ENCODE measurements at places on chromosomes 3 and 15. TPM values are rescaled to one million over a fixed set of nuclear protein-coding genes. Genes with fewer than 3 reads are reported as not detected.

DNA sequence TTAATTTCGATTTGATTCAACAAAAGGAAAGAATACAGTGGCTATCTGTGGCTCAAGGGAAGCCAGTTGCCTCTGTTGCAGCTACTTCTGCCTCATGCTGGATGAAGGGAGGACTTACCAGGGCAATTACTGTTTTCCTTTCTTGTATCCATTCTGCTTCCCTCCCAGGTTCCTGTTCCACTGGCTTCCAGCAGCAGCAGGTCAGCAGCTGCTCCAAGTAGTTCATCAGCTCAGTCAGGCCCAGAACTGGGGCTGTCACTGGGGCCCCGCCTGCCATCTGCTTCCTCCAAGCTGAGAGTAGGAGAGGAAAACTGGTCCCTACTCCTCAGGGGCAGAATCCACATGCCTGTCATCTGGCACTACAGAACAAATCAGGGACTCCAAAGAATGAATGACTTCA lies 48.6 kb upstream of the ULK4 start:
- DNase-seq, result no peak

The CCR1 gene
- not detected for total RNA-seq

The ABCC5 gene
- 38.5 TPM for total RNA-seq

The GABRR3 gene
- not detected for total RNA-seq

DNA sequence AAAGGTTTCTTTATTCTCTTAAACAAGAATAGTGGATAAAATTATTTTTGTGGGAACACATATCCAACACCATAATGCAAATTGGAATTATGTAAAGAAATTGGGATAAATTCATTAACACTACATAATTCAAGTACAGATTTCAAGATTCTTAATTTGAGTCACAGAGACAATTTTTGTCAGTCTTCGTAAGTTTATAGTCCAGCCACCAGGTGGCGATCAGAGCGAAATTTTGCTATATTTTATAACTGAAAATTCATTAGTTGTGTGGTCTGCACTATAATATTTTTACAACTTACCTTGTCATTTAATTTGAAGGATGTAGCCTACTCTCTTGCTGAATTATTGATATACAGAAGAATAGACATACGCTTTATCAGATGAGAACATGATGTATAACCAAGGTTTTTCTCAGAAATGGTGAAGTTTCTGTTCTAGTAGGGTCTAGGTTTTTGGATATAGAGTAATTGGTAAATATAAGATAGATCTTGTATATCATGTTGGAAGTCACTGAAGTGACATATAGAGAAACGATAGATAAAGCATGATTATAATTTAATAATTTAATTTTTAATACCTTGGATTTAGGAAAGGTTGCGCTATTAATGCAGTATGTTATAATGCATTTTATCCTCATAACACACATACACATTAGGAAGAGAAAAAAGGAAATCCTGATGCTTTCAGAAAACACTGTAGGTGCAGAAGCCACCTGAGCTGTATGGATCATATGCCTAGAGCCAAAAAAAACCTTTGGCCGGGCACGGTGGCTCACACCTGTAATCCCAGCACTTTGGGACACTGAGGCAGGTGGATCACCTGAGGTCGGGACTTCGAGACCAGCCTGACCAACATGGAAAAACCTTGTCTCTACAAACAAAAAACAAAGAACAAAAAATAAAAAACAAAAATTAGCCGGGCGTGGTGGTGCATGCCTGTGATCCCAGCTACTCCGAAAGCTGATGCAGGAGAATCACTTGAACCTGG lies 31.7 kb downstream of the PLSCR4 start:
- peak; percentile 40 for DNase-seq

The GOLGA8T gene
- 0.54 TPM for total RNA-seq

DNA sequence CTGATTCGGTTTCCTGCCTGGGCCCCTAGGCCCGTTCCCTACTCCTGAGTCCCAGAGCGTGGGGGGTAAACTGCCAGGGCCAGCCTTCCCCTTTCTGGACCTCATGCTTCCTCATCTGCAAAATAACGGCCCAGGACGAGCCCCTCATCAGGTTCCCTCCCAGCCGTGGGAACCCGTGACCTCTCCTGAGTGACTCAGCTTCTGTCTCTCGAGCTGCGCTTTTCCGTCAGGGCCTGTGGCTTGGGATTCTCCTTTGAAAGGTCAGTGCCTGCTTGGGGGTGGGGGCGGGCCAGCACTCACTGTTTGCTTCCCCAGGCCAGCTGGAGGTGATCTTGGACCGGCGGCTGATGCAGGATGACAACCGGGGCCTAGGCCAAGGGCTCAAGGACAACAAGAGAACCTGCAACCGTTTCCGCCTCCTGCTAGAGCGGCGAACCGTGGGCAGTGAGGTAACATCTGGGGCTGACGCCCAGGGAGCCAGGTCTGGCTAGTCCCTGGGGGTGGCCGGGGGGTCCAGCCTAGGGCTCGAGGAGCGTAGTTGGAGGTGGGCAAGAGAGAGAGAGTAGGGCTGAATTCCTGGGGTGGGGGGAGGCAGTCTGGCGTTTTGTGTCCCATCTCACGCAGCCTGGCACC lies 12.8 kb downstream of the MAN2A2 start:
- DNase-seq, result peak; percentile 25

GRCh38 chr3:47583320-47584075 lies 4.8 kb upstream of the CSPG5 start:
- DNase-seq, result peak; percentile 44

DNA sequence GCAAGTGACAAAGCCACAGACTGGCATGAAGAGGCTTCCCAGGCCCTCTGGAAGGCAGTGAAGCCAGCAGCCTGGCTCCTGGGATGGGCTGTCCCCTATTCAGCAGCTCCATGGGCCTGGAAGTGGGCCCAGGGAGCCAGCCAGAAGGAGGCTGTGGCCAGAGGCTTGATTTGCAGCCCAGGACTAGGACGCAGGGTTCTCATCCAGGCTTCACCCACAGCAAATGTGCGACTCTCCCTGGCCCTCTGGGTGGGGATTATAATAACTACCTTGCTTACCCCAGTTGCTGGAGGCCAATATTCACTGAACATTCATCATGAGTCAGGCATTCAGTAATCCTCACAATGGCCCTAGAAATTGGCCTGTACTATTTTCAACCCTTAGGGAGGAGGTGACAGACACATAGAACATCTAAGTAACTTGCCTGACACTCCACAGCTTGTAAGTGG lies 24.6 kb upstream of the SRP14 start:
- DNase-seq, result no peak

The USP13 gene
- total RNA-seq, result 13.2 TPM

GRCh38 chr15:38671675-38672254 lies 107.2 kb upstream of the RASGRP1 start:
- no peak for DNase-seq

- DNase-seq, result no peak
These were observed 521 bp downstream of the IL5RA start for GRCh38 chr3:3109407-3110298.

The SI gene
- not detected for total RNA-seq

DNA sequence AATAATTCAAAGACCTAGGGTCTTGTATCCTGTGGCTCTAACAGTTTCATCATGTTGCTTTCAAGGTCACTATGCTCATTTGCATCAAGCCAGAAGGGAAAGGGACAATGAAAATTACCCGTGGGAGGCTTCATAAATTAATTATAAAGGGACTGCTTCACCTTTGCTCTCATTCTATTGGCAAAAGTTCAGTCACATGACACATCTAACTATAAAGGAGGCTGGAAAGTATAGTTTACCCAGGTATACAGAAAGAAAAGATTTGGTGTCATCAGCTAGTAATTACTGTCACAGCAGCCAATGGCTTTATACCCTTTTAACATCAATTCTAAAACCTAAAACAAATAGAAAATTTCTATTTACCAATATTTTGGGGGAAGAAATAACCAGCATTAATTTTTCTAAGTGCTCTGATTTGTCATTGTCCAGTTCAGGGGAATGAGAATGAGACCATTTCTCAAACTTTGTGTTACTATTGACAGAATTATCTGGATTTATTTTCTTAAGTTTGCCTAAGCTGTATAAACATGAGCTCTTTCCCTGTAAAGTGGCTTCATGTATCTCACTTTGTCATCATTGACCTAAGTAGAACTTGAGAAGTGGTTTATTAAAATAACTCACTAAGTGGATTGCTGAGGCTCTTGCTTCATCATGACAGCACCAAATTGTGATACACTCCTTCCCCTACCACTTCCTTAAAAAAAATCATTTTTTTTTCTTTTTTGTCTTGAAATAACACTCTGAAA lies 257.7 kb upstream of the PEX5L start:
- DNase-seq, result no peak

DNA sequence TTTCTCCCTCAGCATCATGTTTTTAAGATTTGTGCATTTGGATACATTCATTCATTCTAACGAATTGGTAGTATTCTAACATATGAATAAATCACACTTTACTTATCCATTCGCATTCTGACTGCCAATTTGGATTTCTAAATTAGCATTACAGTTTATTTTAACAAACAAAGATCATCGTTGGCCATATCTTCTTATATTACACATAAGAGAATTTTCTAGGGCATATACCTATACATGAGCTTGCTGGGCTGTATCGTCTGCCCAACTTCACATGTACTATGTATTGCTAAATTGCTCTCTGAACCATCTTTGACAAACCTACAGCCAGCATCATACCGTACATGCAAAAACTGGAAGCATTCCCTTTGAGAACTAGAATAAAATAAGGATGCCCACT lies 265.8 kb upstream of the PPP2R3A start:
- no peak for DNase-seq

DNA sequence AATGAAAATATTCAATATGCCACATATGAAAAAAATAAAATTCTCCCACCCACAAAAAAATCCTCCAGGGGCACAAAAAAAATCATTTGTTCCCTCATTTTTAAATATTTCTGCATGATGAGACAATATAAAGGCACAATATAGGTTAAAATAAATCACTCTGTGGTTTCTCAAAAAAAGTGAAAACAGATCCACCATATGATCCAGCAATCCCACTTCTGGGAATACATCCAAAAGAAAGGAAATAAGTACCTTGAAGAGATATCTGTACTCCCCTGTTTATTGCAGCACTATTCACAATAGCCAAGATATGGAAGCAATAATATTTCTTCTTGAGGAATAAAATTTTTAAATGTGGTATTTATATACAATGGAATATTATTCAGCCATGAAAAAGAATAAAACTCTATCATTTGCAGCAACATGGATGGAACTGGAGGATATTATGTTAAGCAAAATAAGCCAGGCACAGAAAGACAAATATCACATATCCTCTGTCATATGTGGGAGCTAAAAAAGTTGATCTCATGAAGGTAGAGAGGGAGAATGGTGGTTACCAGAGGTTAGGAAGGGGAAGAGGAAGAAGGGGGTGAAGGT lies 1.5 kb downstream of the ATP8B4 start:
- DNase-seq, result no peak

DNA sequence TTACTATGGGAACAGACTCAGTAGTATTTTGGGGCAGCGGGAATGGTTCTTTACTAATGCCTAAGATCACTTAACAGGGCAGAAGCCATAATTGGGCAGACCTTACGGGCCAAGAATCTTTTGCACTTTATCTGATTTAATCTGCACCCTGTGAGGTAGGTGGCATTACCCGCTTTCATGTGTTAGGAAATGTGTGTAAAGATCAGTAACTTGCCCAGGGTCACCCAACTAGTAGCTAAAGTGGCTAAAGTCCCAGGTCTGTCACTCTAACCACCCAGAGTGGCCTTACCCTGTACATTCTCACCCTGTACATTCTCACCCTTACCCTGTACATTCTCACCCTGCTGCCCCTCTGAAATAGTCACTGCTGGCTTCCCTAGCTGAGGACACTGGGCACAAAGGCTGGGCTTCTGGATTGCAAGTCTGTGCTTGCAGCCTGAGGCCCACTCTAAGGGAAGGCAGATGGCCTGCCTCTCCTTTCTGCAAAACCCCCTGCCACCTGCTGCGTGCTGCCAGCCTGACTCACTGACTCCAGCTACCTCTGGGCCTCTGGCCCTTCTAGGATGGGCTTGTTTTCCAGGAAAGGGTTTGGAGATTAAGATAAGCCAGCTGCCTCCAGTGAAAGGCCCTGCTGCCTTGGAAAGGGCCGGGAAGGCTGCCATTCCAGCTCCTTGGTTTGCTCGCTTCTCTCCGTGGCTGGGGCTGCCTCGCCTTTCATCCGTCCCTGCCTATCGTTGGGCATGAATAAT lies 37.5 kb upstream of the MYZAP start:
- no peak for DNase-seq

DNA sequence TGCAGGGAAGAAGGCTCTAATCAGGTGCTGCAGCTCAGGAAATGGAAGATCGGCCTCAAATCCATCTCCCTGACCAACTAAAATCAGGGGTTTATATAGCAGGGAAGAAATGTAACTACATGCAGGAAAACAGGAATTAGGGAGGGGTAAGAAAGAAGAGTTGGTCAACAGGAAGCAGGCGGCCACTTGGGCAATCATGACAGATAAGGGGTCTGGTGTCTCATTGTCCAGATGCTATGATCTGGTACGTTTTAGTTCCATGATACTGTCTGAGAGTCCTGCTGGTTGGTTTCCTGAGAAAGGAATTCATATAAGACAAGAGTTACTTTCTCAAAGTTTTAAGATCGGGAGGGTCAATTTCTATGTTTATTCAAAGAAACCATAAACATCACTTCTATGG lies 24.2 kb downstream of the KATNBL1 start:
- DNase-seq, result no peak

The MESP1 gene
- total RNA-seq, result 0.21 TPM

- no peak for DNase-seq
These were observed 13.2 kb downstream of the FGD5 start for GRCh38 chr3:14831916-14832450.

DNA sequence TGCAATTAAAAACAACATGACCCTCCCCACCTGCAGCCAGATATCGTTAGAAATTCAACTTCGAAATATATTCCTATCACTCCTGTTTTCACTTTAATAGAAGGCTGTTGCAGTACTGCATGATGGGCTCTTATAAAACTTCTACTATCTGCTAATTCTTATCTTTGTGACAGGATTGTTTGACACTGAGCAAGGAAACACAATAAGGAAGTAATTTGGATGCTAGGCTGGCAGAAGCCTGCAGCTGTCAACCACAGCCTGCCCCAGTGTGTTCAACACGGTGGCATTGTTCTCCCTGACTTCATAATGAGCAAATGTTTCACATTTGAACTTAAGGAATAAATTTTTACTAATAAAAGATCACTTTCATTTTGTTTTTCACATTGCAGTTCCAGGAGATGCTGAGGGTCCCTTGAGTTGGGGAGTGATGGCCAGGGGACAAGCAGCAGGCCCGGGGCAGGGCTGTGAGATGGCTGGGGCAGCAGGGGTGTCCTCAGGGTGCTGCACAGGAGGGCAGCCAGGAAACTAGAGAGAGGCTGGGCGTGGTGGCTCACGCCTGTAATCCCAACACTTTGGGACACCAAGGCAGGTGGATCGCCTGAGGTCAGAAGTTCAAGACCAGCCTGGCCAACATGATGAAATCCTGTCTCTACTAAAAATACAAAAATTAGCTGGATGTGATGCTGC lies 64.8 kb upstream of the SEC61A1 start:
- DNase-seq, result no peak

- no peak for DNase-seq
These were observed 68.4 kb downstream of the PPCDC start for GRCh38 chr15:75091814-75092213.

DNA sequence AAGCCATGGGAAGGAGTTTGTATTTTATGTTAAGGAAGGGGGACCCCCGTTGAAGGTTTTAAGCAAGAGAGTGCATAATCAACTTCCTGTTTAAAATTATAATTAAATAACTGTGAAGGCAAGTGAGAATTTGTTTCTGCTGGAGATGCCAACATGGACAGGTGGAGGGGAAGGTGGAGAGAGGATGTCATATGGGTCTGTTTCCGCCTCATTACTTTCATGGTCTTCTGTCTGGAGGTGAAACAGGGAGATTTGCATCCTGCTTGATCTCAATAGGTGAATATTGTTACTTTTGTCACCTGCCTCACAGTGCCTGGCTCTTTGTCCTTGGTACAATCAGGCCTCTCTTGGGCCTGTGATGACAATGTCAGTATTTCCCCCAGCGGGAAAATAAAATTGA lies 300.6 kb upstream of the LMCD1 start:
- no peak for DNase-seq
